ENCODE measurements at places on chromosomes 16 and 17.

- no peak for DNase-seq
Measured at GRCh38 chr16:85464383-85465305, 148.5 kb upstream of the GSE1 start.

- no peak for DNase-seq
Measured at GRCh38 chr17:28033972-28034714, 8.3 kb upstream of the NLK start.

DNA sequence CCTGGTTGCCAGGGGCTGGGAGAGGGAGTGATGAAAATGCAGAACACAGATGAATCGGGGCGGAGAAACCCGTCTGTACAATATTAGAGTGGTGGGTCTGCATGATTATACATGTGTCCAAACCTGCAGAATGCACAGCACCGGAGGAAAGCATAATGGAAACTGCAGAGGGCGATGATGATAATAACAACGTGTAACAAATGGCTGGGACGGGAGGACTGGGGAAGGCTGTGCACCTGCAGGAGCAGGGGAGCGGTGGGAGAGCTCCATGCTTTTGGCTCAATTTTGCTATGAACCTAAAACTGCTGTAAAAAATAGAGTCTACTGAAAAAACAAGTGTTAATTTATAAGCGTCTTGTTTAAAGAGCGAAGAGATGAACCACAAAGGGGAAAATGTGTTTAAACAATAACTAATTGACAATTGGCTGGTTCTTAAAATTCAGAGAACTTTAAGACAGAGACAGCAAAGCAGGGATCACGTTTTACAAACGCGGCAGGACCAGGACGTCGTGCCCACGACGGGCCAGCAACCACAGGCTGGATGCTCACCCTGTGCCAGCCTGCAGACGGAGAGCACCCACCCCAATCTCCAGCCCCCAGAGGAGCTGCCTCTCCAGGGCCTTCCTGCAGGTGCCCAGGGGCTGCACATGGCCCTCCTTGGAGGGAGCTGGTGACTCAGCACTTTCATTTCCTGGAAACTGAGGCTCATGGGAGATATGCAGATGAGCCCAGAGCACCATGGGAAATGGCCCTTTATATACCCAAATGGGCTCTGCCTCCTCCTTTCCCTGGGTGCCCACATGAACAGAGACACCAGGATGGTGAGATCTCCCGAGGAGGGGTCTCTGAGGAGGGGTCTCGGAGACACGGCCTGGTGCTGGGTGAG, at the start of gene TEX19:
TSS of gene TEX19 (plus strand) at position 783 of the 886 bp plus-strand sequence. CDS start 2,904 bp downstream, outside the sequence.
- no peak for DNase-seq

DNA sequence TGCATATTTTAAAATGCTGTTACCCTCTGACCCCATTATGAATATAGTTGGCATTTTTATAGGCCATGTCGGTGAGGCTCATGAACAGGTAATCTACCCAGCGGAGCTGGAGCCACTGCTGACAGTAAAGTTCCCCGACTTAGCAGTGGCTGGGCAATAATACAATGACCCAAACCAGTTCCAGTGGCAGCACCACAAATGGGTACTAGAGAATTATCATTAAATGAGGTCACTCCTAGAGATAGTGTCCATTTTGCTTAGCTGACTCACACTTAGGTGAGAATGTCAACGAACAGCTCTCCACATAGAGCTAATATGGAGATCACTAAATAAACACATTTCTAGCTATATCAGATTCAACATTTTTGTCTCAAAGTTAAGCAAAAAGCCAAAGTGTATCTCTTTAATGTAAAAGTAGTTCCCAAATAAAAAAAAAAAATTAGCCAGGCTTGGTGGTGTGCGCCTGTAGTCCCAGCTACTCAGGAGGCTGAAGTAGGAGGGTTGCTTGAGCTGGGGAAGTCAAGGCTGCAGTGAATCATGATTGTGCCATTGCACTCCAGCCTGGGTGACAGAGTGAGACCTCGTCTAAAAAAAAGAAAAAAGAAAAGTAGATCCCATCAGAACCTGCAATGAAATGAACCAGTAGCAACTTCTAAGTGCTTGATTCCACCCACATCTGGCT, 7.4 kb downstream of the MYO1D start:
- no peak for DNase-seq

DNA sequence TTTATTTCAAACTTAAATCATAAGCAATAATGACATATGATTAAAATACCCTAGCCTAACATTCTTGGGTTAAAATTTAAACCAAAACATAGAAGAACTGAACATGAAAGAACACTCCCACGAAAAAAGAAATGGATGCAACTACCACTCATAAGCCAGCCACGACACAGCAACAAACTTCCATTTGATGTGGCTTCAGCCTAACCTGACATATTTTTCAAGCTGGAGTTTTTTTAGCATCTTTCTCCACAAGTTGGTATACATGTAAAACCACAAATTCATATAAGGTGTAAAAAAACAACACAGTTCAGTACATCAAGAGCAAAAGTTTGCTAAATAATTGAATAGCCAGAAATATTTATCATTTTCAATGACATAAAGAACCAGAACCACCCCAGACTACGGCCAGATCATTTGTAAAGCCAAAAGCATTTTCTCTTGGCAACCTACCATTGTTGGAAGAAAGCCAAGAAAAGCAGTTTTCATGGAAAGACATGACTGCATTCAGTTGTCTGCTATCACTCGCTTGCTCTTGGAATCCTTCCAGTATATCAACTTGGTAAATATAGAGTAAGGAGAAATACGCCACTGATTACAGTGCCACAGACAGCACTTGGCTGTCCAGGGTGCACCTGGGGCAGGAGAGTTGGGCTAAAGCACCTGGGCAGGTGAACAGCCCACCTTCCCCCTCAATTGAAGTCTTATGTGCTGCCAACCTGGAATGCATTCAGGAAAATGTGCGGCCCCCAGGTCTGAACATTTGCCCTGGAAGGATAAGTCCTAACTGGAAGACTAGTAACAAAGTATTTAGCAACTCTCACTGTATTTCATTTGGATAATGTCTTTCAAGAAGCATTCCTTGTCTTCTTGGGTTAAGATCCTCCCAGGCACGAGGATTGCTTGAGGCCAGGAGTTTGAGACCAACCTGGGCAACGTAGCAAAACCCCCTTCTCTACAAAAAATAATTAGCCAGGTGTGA, 60.5 kb downstream of the CREBBP start:
- no peak for DNase-seq

GRCh38 chr16:87955302-87956097, 4.3 kb downstream of the BANP start:
- DNase-seq = no peak

- DNase-seq = no peak
Measured at GRCh38 chr17:66330646-66331037, 28.2 kb downstream of the PRKCA start.

DNA sequence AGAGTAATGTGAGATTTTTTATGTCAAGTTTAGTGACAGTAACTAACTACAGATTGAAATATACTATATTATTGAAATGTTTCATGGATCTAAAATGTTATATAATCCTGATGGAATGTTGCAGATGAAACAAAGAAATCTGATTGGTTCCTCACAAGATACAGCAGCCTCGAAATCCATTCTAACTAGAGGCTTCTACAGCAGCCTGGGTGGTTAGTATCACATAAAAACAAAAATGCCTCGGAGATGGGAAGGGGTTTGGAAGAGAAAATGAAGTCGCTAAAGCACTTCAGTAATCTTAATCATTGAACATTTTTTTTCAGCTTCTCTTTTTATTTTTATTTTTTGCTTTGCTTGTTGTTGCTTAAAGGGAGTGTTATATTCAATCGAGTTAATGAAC, 75.2 kb downstream of the TANC2 start:
- no peak for DNase-seq
